Transverse colon (tissue), 4 donors: ENCODE measurements at places on chromosomes 2 and 18. TPM values are rescaled to one million over a fixed set of nuclear protein-coding genes. Genes with fewer than 3 reads are reported as not detected.

DNA sequence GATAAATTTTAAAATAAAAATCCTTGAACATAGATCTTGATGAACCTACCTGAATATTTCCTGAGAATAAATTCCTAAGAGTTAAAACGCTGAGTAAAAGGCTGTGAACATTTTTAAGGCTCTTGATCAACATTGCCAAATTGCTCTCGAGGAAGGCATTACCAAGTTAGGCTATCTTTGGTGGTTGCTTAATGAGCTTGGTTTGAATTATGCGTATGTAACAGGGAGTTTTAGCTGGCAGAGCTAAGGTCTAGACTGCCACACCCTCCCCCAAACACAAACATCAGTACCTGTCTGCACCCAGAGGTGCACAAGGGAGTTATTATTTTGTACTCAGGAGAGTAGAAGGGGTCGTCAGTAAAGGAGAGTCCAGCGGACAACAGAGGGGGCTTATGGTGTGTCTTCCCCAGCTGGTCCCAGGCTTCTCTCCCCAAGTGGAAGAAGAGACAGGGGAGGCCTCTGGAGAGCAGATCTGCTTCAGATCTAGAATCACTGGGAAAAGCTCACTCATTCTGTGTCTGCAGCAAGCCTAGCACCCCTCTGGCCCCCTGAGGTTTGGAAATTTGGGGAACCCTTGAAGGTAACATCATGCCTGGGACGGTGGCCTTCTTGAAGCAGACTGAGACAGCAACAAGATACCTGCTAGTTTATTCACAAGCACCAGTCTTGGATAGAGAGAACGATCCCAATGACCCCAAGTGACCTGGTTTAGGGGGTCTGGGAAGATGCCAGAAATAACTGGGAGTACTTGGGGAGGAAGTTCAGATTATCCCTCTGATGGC lies 197.2 kb upstream of the ID2 start:
- no peak for DNase-seq
- H3K27ac ChIP-seq, result no peak overlapping the region
- H3K4me1 ChIP-seq, result peaks cover 5% of the 10 kb centered on the region
- no peaks in the 10 kb centered on the region for H3K36me3 ChIP-seq
- no peak overlapping the region for H3K4me3 ChIP-seq

ACVR1C gene
- 8.2 TPM for total RNA-seq

NETO1 gene
- total RNA-seq, result not detected

GRCh38 chr2:15640261-15640711 lies 48.6 kb downstream of the DDX1 start:
- DNase-seq, result no peak
- H3K4me3 ChIP-seq, result no peak overlapping the region
- H3K27me3 ChIP-seq, result no peaks in the 10 kb centered on the region

GRCh38 chr2:171365232-171365631 lies 68.6 kb downstream of the METTL8 start:
- no peak overlapping the region for H3K4me3 ChIP-seq
- H3K27me3 ChIP-seq, result no peaks in the 10 kb centered on the region
- H3K36me3 ChIP-seq, result no peaks in the 10 kb centered on the region
- no peak overlapping the region for H3K27ac ChIP-seq
- no peaks in the 10 kb centered on the region for H3K4me1 ChIP-seq
